ENCODE measurements at places on chromosomes 6 and 20.

- peak; percentile 72 for ATAC-seq
Measured at GRCh38 chr20:7285918-7286556, 518.6 kb downstream of the BMP2 start.

DNA sequence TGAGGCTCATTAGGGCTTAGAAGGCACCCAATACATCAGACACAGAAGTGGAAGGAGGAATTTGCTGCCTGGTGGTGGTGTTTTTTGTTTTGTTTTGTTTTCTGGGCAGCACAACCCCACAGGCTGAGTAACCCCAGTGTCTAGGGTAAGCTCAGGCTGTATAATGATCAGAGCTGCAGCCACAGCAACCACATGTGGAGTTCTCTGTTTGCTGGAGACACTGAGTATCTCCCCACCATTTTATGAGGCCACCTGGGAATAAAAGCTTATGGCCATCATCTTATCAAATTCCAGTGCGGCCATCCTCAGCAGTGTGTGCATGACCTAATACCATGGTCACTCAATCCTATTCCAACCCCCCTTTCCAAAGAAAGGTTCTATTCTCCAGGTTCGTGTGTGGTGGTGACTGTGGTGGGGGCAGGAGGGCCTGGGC, 3.4 kb upstream of the DLL1 start:
- ATAC-seq = no peak

DNA sequence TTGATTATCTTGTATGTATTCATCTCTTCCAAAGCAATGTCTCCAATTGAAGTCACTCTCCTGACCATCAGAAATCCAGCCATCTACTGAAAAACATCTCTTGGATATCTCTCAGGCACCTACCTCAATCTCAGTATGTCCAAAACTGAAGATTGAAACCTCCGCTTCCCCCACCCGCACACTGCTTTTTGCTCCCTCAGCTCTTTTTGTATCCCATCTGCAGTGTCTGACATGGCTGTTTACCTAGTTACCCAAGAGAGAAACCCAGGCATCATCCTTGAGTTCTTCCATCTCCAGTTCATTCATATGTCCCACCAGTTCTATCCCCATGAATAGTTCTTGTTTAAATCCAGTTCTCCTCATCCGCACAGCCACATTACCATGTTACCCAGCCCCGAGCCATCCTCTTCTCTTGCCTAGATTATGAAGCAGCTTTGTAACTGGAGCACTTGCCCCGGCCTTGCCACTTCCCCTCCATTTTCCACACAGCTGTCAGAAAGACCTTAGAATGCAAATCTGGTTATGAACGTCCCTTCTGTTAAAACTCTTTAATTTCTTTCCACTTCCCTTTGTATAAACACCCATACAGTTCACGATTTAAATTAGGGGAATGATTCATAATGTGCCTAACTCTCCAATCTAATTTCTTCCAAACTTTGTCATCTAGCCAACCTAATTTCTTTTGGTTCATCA, 40.5 kb upstream of the GCLC start:
- ATAC-seq = no peak

GRCh38 chr20:50837532-50838321, 42.9 kb downstream of the BCAS4 start:
- ATAC-seq = peak; percentile 42

- no peak for ATAC-seq
Measured at GRCh38 chr6:41642960-41643898, 5.0 kb downstream of the MDFI start.

DNA sequence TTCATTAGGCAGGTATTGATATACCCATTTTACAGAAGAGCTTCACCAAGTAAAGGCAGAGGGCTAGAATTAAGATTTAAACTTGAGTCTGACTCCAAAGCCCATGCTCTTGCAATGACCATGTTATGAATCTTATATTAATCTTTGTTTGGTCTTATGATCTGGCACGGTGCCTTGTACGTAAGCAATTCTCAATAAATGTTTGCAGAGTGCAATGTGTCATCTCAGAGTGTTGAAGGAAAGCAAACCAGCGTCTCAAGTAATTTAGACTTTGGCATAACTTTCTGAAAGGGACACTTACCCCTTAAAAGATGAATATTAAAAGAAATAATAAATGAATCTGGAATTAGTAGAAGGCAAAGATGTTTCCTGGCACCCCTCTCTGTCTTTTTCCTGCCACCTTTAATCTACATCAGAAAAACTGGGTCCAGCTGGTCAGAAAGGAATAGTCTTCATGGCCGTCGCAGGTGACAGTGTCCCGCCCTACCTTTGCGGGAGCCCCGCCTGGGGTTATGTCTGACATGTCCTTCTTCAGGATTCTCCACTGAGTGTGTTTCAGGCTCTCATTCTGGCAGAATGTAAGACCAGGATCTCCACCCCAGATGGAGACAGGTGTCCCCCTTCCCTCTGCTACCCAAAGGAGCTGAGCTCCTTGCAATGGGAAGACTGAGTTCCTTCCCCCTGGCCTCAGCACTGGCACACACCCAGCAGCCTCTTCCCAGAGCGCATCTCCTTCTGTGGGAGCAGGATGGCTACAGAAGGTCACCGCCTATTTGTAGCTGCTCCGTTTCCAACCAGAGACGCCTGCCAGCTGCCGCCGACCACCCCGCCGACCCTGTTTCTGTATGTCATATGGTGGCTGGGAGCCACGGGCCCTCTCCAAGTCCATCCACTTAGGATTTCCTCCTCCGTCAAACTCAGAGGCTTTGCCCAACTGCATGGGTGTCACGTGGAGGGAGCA, 266.3 kb upstream of the ECI2 start:
- ATAC-seq = peak; percentile 68
